COR-L47 (cell line): ENCODE measurements at places on chromosomes 2 and 18.

GRCh38 chr18:57207124-57207916 lies 60.4 kb downstream of the BOD1L2 start:
- DNase-seq: no peak

GRCh38 chr2:212894026-212894425 lies 257.4 kb downstream of the IKZF2 start:
- no peak for DNase-seq

DNA sequence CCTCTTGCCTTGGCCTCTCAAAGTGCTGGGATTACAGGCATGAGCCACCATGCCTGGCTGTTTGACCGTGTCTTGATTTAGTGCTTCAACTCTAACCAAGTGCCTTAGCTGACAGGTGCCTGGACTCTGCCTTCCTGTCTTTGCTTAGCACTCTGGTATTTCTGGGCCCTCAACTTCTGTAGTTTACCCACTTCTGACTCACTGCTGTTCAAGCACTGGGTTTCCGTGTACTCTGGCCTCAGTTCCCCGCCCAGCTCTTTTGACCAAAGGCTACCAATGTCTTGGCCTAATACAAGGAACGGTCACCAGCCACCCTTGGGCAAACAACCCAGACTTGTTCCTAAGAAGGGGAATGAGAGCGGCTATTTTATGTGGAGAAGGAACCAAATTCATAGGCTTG lies 35.7 kb upstream of the CABLES1 start:
- no peak for DNase-seq

DNA sequence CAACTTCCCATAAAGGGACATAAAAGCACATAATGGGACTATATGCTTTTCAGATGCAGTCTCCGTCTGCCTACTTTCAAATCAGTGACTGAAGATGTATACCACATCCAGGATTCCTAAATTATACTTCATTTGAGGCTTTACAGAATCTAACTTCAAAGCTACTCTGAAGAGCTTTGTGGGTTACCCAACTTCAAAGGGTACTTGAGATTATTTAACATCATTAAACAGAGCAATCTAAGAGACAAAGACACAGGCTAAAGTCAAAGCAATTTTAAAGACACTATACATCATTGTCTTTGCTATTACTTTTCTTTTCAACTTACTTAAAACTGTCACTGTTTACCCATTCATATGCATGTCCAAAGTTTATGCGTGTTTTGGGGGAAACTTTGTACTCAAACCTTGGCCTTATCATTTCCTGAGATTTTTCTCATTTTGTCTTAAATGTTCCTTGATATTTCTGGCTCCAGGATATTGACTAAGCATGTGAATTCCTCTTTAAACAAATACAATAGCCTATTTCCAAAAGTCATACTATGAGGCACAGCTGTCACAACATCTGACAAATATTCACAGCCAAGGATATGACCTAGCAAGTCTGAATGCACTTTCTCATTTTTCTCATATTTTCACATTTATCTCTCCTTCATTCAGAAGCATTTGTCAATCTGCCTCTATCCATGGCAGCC lies 1985.1 kb upstream of the PIK3C3 start:
- DNase-seq: no peak

- no peak for DNase-seq
These were observed 46.0 kb downstream of the GAREM1 start for GRCh38 chr18:32424696-32425095.

GRCh38 chr2:53939656-53940055 lies 31.1 kb downstream of the PSME4 start:
- DNase-seq: no peak

DNA sequence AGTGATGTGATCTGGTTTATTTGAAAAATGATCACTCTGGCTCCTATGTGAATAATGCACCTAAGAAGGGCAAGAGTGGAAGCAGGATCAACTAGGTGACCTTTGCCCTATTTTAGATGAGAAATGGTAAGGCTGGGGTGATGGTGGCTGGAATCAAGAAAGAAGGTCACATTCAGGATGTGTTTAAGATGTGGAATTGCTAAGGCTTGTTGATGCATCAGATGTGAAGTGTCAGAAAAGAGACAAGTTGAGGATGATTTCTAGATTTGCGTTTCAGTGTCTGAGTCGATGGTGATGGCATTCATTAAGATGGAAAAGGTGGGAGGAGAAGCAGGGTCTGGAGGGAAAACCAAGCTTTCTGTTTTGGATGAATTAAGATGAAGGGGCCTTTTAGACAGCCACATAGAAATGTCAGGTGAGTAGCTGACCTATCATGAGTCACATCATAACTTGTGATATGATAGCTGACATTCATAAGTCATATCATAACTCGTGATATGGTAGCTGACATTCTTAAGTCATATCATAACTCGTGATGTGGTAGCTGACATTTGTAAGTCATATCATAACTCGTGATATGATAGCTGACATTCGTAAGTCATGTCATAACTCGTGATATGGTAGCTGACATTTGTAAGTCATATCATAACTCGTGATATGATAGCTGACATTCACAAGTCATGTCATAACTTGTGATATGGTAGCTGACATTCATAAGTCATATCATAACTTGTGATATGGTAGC lies 101.2 kb upstream of the SEC11C start:
- DNase-seq: no peak

DNA sequence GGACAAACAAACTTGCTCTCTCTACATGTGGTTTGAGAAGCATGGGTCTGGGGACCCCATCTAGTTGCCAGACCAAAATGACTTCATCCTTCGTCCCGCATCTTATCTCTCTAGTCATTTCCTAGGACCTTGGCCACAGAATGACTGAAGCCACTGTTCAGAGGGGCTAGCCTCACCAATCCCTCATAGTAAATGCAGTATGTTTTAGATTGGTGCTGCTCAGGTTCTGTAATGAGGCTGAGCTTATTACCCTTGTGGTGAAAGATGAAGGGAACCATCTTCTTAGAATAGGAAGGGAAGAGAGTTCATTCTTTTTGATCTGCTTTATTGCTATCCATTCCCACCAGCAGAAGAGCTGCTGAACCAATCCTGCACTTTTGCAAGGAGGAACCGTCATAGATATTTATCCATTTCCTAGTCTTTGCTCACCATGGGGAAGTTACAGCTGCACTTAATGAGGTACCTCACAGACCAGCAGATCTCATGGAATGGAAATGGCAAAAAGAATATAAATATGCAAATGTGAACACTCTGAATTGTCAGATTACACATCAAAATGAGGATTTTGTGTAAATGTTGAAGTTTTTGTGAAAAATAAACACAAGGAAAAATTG lies 436.7 kb downstream of the LPIN1 start:
- no peak for DNase-seq

DNA sequence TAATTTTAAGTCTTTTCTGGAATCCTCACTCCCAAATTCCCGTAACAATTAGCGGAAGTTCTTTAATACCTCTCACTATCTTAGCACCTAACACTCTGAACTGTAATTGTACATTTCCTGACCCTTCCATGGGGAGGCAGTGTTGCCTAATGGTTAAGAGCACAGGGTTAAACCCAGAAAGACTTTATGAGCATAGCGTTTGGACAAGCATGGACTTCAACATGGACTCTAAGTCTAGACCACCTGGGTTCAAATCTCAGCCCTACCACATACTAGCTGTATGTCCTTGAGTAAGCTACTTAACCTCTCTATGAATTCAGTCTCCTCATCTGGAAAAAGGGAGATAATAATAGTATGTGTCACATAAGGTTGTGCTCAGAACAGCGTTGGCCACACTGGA lies 13.0 kb downstream of the ANTXR1 start:
- peak; percentile 15 for DNase-seq

DNA sequence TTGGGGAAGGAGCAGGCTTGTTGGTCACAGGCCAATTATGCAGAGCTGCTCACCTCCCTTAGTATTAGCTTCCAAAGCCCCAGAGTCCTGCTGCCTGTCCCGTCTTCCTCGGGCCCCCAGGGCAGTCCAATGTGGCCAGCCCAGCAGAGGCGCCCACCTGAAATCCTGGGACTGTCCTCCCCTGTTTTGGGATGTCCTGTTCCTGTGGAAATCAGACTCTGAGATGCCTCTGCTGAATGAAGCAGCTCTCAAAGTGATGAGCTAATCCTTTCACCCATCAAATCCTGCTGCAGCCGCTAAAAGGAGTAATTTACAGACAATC lies 105.3 kb downstream of the CABLES1 start:
- no peak for DNase-seq

DNA sequence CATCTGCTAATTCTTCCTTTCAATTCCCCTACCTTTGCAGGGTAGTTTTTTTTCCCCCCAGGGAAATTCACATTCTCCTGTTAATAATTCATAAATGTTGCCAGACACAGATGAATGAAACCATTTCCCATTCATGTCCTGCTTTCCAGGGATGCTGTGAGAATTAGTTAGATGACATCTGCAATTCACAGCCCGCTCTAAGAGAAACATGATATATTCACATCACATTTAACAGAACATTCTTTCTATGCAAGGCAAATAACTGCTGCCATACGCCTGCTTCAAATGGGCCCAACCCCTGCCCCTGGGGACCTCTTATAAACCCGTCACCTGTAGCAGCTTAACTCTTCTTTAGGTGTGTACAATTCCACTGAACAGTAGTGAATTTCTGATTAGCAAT lies 110.6 kb upstream of the CTAGE1 start:
- no peak for DNase-seq

DNA sequence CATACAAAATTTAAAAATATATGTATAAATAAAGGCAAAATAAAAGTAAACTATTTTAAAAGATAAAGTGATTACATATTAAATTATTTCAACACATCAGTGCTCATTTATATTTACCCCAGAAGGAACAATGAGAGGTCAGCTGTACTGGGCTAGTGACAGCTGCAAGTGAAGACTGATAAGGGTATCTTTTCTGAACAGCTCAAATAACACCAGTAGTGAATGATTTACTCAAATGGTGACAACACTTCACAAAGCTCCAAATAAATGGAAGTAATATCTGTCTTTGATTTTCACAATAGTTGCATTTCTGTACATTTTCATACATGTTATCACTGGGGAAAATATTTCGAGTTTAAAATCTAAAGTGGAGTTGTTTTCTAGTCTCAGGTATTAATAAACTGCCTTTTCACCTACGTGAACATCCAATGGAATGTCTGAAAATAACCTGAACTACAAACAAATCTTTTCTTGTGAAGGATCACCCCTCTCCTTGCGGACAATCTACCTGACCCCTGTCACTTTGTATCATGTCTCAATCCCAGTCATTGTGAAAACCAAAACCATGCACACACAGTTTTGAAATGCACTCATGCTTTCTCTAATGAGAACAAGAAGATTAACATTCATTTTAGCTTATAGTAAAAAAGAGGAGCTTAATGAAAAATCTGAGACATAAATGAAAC lies 1928.8 kb upstream of the CELF4 start:
- DNase-seq: no peak

GRCh38 chr2:233208382-233209116 lies 42.9 kb upstream of the ATG16L1 start:
- DNase-seq: no peak

- no peak for DNase-seq
These were observed 181.9 kb upstream of the HAAO start for GRCh38 chr2:42974169-42974720.

DNA sequence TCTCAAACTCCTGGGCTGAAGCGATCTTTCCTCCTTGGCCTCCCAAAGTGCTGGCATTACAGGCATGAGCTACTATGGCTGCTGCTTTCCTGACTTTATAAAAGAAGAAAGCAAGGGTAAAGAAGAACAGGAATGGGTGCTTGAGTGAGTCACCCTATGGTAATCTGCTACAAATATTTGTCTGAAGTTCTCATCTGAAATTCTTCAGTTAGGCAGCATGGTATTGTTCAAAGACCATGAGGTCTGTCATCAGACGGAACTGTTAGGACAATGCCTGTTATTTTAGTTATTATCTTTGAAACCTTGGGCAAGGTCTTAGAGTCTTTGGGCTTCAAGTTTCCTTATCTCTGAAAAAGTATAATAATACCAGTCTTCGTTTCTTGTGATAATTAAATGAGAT lies 695.8 kb downstream of the RNF144A start:
- DNase-seq: no peak
